ENCODE measurements at places on chromosomes 16 and 17.

DNA sequence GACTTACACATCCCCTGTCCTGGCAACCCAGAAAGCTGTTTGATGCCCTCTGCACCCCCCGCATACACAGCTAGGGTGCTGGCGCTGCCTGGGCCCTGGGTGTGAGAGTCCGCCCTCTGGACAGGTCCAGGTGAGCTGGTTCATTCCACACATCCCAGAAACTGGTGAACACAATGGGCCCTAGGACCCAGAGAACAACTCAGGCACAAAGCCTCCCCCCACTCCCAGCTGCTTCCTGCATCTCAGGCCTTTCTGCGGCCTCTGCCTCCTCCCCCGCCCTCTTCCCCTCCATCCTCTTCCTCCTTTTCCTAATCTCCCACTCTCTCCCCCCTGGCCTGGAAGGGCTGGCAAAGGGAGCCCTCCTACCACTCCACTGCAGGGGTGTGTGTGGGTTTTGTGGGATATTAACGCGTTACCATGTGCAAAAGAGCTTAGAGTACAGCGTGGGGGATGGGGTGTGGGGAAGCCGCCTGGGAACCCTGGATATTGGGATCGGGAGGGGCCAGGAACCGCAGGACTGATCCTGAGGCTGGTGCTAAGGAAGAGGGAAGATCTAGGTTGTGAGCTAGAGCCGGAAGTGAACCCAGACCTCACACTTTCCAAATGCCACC is 1.6 kb upstream of the PPP1R9B start:
- no peak for DNase-seq

DNA sequence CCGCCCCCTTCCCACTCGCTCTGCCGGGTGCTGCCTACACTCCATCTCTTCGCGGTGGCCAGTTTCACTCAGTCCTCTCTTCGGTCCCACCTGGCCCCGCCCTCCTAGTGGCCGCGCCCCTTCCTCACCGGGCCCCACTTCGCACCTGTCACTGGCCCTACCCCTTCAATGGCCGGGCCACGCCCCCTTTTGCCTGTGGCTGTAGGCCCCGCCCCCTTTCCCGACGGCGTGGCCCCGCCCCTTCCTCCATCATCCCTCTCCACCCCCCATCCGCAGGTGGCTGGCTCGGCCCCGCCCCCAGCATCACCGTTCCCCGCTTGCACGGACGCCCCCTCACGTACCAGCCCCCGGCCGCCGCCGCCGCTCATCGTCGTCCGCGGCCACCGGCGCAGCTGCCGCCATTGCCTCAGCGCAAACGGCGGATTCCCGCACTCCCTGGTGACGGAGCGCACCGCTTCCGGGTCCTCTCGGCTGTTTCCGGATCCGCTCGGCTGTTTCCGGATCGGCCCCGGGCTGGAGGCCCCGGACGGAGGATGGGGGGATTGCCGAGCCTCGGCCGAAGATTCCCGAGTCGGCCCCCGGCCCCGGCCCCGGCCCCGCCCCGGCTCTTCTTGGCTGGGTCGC is at the start of gene RABEP2:
RABEP2 (minus strand) TSS at position 477 of the 624 bp plus-strand sequence; CDS start at position 402, 75 bp downstream.
- peak; percentile 91 for DNase-seq

GRCh38 chr17:65449495-65449894 is 112.0 kb downstream of the AXIN2 start:
- DNase-seq, result no peak

DNA sequence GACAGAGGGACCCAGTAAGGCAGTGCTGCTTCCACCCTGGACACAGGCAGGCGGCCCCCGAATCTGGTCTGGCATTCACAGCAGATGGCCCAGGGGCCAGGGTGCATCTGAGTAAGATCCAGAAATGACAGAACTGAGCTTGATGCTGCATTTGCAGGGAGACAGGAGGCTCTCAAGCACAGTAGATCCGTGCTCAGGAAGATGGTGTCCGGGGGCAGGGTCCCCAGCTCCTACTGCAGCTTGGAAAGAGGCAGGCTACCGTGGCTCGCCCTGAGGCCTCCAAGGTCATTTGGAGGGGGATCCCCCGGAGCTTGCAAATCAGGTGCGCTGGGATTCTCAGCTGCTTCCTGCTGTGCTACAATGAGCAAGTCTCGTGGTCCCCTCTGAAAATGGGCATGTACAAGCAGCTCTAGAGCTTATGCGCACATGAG is 2.2 kb downstream of the C16orf95 start:
- DNase-seq, result no peak

DNA sequence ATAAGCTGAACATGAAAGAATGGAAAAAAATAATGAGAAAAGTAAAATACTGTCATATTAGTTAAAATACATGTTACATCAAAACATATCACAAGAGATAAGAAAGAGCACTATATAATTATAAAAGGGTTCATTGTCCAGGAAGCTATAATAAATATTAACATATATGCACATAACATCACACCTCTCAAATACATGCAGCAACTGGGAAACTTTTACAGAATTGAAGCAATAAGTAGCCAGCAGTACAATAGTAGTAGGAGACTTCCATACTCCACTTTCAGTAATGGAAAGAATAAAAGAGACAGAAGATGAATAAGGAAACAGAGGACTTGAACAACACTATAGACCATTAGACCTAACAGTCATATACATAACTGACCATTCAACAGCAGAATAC is 90.4 kb downstream of the AHSP start:
- DNase-seq, result no peak

Measured in stimulated activated CD8-positive, alpha-beta memory T cell treated with anti-CD3 and anti-CD28 coated beads, Interleukin-2, amount 100 ng/mL, for 1 hour (primary cell).